Spinal cord (tissue), 10 donors: ENCODE measurements at places on chromosomes 6 and 20. TPM values are rescaled to one million over a fixed set of nuclear protein-coding genes. Genes with fewer than 3 reads are reported as not detected.

PAK5 gene
- total RNA-seq, result 7.5 TPM

DNA sequence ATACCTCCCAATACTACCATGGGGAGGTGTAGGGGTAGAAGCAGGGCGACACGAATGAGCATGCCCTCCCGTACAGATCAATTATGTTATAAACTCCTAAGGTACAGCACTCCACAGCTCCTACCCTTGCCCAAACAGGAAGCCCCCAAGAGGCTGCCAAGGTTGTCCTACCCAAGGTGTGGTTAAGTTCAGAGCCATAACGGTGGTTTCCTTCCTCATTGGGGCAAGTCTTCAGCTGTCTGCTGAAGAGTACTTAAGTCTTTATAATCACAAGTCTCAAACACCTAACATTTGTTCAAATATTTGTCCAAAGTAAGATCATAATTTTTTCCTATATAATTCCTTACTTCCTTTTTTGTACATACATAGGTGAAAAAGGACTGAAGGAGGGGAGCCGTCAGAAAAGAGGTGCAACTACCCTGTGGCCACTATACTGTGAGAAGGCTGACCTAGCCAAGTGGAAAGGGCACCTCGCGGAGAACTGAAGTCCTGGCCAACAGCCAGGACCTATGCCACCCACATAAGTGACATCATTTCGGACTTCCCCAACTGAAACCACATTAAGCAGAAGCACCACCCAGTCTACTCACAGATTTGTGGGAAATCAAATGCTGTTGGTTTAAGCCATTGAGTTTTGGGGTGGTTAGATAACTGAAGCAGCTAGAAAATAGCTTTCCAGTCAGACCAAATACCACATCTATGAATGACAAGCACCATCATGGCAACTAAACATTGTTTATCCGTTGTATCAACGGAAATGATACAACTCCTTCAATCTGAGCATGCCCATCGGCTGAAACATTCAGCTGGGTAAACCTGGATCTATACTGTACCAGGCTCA is 2.9 kb upstream of the RAB22A start:
- H3K36me3 ChIP-seq, result no peaks in the 10 kb centered on the region
- no peak for DNase-seq
- H3K4me1 ChIP-seq, result peaks cover 9% of the 10 kb centered on the region

GPR6 gene
- total RNA-seq, result 0.22 TPM

PSORS1C1 gene
- not detected for total RNA-seq

GRCh38 chr6:122484760-122485159 is 13.2 kb upstream of the SERINC1 start:
- H3K36me3 ChIP-seq, result no peaks in the 10 kb centered on the region
- no peak overlapping the region for H3K4me3 ChIP-seq
- no peak overlapping the region for H3K27ac ChIP-seq
- no peaks in the 10 kb centered on the region for H3K4me1 ChIP-seq
- H3K27me3 ChIP-seq, result no peaks in the 10 kb centered on the region

DNA sequence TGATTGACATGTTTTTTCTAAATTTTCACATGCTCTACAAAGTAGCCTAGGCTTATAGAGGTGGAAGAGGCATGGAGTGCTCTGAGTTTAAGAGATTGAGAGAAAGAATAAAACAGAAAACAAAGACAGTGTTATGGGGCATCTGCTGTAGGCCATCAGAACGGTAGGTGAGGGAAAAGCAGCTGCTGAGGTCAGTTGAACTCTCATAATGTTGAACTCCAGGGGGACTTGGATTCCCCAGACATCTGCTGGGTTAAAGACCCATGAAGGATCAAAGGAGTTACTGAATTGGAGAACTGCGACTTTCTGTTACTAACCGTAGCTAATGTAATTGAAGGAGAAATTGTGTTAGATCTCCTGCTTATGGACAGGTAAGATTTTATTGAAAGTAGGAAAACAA is 333.9 kb downstream of the TFAP2B start:
- no peaks in the 10 kb centered on the region for H3K36me3 ChIP-seq
- no peaks in the 10 kb centered on the region for H3K4me1 ChIP-seq
- H3K27ac ChIP-seq, result no peak overlapping the region

CST2 gene
- total RNA-seq, result not detected

GRCh38 chr6:43359831-43360230 is 9.6 kb downstream of the ZNF318 start:
- H3K4me1 ChIP-seq, result no peaks in the 10 kb centered on the region
- no peak overlapping the region for H3K4me3 ChIP-seq
- no peak for DNase-seq
- no peak overlapping the region for H3K27ac ChIP-seq
- no peaks in the 10 kb centered on the region for H3K27me3 ChIP-seq
- peaks cover 44% of the 10 kb centered on the region for H3K36me3 ChIP-seq

RBM38 gene
- 25.0 TPM for total RNA-seq

ZNF334 gene
- 17.6 TPM for total RNA-seq

DNA sequence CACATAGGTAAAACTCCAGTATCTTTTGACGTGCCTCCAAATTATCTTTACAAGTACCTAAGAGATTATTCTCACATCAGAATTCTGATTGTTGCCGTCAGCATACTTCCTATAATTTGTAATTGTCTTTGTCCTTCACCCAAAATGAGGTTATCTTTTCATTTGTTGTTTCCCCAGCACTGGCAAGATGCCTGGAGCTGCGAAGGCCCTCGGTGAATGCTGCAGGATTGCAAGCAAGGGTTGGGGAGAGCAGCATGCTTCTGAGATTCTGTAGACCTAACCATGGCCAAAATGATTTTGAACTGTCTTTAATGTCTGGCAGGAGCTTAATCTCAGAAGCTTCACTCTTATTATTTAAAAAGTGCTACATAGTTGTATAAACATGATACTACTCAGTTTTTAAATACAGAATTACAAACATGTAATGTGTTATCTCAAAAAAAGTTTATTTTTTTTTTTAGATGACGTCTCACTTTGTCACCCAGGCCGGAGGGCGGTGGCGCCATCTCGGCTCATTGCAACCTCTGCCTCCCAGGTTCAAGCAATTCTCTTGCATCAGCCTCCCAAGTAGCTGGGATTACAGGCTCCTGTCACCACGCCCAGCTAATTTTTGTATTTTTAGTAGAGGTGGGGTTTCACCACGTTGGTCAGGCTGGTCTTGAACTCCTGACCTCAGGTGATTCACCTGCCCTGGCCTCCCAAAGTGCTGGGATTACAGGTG is 88.7 kb downstream of the ELOVL5 start:
- no peak overlapping the region for H3K27ac ChIP-seq
- no peak for DNase-seq
- no peaks in the 10 kb centered on the region for H3K27me3 ChIP-seq
- no peaks in the 10 kb centered on the region for H3K4me1 ChIP-seq
- H3K36me3 ChIP-seq, result peaks cover 9% of the 10 kb centered on the region

DNA sequence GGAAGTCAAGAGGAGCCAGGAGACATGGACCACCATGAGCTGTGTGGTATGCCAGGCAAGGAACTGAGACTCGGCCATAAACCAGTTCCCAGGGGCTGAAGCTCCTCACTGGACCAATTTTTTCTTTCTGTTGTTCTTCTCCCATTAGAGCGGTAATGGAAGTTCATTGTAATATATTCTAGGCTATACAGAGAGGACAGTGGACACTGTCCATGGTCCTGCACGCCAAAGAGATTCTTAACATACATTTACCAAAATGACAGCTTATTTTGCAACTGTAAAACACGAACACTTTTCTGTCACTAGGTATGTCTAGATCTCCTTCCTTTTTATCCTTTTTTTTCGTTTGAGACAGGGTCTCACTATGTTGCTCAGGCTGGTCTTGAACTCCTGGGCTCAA is 13.1 kb upstream of the DSN1 start:
- DNase-seq, result no peak
- no peak overlapping the region for H3K4me3 ChIP-seq
- H3K27ac ChIP-seq, result no peak overlapping the region
- H3K27me3 ChIP-seq, result no peaks in the 10 kb centered on the region
- no peaks in the 10 kb centered on the region for H3K4me1 ChIP-seq

DNA sequence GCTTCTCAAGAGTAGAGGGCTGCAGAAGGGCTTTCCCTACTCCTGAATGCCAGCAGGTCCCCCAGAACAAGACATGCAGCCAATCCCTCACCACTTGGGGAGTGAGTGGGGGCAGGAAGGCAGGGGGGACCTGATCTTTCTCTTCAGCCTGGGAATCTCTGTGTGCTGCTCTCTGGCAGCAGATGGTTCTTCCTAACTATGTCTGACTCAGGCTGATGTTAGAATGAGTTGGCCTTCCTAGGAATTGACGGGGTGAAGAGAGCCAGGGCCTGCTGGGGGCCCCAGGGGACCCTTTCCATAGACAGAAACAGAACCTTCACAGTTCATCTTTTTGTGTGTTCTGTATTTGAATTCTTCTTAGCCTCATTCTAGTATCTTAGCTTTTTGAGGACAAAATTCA is 29.0 kb upstream of the TCP11 start:
- H3K27ac ChIP-seq, result no peak overlapping the region
- H3K4me1 ChIP-seq, result peaks cover 21% of the 10 kb centered on the region
- no peaks in the 10 kb centered on the region for H3K27me3 ChIP-seq
- DNase-seq, result no peak
- no peak overlapping the region for H3K4me3 ChIP-seq

- no peak overlapping the region for H3K4me3 ChIP-seq
- peaks cover 20% of the 10 kb centered on the region for H3K36me3 ChIP-seq
- peaks cover 14% of the 10 kb centered on the region for H3K4me1 ChIP-seq
- DNase-seq, result no peak
These were observed 5.3 kb downstream of the PTK6 start for GRCh38 chr20:63531686-63532448.

GRCh38 chr6:98037571-98037970 is 754.6 kb upstream of the MMS22L start:
- no peak for DNase-seq
- no peaks in the 10 kb centered on the region for H3K4me1 ChIP-seq
- H3K36me3 ChIP-seq, result no peaks in the 10 kb centered on the region
- H3K4me3 ChIP-seq, result no peak overlapping the region

STX11 gene
- total RNA-seq, result 2.2 TPM

GRCh38 chr20:63502671-63503172 is 3.8 kb upstream of the EEF1A2 start:
- H3K27me3 ChIP-seq, result peaks cover 9% of the 10 kb centered on the region
- peaks cover 36% of the 10 kb centered on the region for H3K4me1 ChIP-seq
- peaks cover 3% of the 10 kb centered on the region for H3K36me3 ChIP-seq
- H3K27ac ChIP-seq, result no peak overlapping the region
- H3K4me3 ChIP-seq, result no peak overlapping the region
- no peak for DNase-seq

DNA sequence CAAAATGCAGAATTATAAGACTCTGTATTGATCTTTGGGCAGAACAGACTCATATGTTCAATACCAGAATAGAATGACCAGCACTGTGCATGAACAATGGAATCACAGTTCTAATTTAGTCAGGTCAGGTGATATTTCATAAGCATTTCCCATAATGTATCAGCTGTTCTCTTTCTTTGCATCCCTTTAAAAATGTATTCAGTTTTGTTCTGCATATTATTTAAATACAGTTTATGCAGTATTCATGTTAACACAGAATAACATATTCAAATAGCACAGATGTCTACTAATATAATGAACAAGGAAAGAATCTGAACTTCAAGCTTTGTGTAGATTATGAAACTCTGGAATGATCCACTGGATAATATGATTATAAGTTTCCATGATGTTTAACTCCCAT is 128.5 kb downstream of the LAMP5 start:
- H3K27me3 ChIP-seq, result no peaks in the 10 kb centered on the region
- H3K4me3 ChIP-seq, result no peak overlapping the region
- DNase-seq, result no peak
- H3K27ac ChIP-seq, result no peak overlapping the region
- no peaks in the 10 kb centered on the region for H3K4me1 ChIP-seq

TMEM239 gene
- not detected for total RNA-seq

TBC1D7 gene
- 28.5 TPM for total RNA-seq

DNA sequence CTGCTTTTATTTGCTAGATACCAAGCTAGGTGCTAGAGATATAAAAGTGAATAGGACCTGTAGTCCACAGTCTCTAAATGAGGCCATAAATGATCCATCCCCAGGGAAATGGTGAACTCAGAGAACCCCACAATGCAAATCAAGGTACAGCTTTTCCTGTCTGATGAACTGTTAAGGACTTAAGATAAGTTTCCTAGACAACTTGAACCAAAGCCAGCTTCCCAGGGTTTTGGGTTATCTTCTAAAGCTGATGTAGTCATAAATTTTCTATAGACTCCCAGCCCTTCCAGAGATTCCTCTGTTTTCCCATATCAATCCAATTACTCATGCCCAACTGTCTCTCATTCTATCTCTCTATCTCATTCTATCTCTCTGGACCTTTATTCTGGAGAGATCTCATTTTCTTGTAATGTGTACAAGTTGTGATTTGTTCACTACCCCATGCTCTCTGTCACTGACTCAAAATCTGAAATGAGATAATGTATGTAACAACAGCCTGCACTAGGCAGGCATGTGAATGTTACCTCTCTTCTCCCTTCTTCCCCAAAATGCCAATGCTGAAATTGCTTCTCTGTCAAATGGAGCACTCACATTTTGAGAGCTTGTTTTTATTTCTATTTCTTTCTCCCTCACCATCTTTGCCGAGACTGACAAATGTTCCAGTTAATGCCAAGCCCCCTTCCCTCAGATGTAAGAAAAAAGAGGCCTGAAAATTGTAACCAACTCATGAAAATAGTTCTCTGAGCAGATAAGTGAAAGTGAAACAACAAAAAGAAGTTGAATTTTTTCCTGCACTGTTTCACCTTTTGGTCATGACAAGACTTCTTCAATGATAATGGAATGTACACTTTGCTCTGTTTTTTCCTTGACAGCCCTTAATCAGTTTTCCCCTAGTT is 279.9 kb downstream of the SLC35F1 start:
- no peaks in the 10 kb centered on the region for H3K27me3 ChIP-seq
- H3K36me3 ChIP-seq, result no peaks in the 10 kb centered on the region
- no peak overlapping the region for H3K4me3 ChIP-seq
- DNase-seq, result no peak
- no peaks in the 10 kb centered on the region for H3K4me1 ChIP-seq
- H3K27ac ChIP-seq, result no peak overlapping the region

GRCh38 chr6:104699593-104700329 is 160.0 kb downstream of the HACE1 start:
- H3K27ac ChIP-seq, result no peak overlapping the region
- no peak for DNase-seq
- no peaks in the 10 kb centered on the region for H3K27me3 ChIP-seq
- H3K4me3 ChIP-seq, result no peak overlapping the region

GRCh38 chr6:89323511-89323971 is 8.4 kb upstream of the GABRR2 start:
- no peak for DNase-seq
- H3K27ac ChIP-seq, result no peak overlapping the region
- no peaks in the 10 kb centered on the region for H3K4me1 ChIP-seq
- H3K36me3 ChIP-seq, result no peaks in the 10 kb centered on the region

TMEM170B gene
- total RNA-seq, result 10.9 TPM
